Urinary bladder (tissue), 4 donors: ENCODE measurements at places on chromosomes 1 and 21.

DNA sequence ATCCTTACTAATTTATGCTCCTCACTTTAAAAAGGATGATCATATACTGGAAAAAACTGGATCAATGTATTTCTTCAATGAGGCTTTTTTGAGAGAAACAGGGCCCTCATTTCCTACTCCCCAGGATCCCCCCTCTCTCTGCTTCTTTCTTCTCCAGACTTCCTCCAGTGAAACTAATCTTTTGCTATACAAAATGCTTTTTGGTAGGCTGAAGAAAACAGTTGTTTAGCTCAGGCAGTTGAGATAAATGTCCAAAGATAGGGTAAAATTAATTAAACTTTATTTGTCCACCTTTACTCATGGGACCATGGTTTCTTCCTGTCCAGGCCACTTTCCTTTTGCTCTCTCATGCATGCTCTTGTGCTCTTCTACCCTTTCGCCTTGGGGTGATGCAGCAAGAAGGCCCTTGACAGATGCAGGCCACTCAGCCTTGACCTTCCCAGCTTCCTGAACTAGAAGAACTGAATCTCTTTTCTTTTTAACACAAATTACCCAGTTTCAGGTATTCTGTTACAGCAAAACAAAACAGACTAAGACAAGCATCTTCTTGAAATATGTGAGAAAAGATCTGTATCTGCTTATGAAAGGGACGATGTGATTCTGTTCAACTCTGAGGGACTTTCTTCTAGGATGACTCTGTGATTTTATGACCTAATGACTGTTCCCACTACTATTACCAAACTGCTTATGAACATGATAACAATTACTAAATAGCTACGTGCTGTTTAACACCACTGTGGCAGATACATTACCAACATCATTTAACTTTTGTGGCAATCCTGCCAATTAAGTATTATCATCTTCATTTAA lies 63.7 kb downstream of the NVL start:
- no peak for DNase-seq

GRCh38 chr1:200191993-200192392 lies 164.5 kb downstream of the NR5A2 start:
- DNase-seq = no peak

DNA sequence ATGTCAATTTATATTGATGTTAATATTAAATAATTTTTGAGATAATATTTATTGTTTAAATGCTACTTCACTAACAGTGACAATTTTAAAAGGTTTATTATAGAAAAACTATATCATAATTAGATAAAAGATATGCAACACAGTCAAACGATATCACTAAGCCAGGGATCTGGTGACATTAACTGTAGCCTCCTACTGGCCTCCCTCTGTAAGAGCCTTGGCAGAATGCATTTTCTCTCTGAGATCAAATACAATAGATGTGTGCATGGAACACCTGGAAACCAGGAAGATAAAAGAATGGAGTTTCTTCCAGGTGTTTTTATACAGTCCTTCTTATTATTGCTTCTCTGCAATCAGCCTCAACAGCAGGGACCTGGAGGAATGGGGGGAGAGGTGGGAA lies 1762.1 kb downstream of the BRINP3 start:
- DNase-seq = no peak

- no peak for DNase-seq
Measured at GRCh38 chr21:24938573-24938972, 668.7 kb downstream of the MRPL39 start.

DNA sequence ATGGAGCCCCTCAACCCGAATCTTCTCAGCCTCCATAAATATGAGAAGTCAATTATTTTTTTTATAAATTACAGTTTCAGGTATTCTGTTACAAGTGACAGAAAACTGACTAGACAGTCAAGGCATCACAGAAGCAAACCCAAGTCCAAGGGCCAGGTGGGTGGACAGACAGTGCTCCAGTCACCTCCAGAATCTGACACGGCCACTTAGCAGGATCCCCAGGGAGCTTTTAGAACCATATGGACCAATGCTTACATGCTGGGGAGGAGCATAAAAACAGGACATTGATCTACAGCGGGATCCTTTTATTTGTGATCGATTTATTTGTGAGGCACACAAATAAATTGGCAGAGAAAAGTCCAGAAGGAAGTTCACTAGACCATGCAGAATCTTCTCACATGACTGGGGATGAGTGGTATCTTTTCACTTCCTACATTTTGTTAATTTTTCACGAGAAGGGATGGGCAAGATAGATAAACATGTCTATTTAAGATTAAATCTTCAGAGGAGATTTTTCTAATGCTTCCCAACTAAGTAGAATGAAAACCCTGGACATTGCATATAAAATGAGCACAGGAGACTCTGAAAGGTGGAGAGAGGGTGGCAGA lies 15.0 kb downstream of the ZNF496 start:
- no peak for DNase-seq

DNA sequence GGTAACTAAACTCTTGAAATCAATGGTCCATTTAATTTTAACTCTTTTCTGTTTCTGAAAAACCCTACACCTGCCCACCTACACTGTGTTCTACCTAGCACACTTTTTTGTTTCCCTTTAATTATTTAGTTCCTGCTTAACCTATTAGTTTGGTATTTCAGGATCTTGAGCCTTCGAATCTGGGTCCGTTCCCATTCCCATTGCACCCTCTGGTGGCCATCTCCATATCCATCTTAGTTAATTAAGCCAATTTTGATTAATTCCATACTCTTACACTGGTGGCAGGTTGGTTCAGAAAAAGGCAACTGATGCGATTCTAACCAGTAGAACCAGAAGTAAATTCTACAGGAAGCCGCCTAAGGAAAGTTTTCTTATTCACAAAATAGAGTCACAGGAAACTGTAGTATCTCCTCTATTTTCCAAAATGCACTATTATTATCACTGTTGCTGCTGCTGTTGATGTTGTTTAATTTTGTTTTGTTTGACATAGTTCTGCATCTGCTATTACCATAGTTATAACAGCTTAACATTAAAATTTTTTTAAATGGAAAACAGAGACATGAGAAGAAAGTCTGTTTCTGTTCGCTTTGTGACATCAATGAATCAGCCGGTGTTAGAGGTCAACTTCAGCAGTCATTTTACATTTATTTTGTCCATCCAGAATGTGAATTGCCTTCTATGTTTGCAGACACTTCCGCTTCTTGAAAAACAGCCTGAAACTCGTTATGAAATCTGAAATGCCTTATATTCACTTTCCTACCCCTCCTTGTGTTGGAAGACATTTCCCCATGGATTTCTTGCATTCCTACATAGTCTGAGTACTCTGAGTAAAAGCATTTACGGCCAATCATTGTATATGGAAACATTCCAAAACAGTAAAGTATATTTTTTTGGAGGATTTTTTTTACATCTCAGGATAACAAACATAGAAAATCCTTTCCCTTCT lies 115.5 kb upstream of the NCAM2 start:
- DNase-seq = no peak

DNA sequence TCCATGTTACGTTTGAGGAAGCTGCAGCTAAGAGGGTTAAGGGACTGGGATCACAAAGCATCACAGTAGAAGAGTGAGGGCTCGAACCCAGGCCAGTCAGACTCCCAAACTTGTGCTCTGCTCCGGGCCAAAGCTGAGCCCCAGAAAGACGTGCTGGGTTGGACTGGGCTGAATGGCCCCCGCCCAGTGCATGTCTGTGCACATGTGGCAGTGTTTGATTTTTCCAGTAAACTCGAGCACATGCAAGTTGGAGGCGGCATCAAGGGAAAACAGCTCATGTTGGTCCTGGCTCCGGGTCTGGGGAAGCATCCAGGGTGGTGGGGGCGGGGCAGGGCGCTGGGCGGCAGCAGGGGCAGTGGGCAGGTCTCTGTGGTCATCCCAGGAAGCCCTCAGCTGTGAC lies 39.8 kb upstream of the WNT4 start:
- no peak for DNase-seq

DNA sequence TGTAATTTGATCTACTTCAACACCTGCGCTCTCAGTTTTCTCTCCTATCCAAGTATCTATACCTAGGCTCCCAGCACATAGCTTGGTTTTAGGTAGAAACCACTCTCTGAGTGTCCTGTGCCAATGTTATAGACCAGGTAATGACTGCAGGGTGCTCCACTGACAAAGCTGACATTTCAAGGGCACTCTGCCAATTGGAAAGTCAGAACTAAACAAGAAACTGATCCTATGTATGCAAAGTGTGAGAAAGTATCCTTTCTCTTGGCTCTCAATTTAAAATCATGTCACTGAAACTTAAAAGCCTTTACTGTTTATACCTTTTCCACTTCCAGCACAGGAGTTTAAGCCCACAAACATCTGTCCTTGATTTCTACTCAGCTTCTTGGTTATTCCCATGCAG lies 45.0 kb upstream of the AIM2 start:
- no peak for DNase-seq

- no peak for DNase-seq
Measured at GRCh38 chr1:26291433-26291832, 11.5 kb downstream of the SH3BGRL3 start.

DNA sequence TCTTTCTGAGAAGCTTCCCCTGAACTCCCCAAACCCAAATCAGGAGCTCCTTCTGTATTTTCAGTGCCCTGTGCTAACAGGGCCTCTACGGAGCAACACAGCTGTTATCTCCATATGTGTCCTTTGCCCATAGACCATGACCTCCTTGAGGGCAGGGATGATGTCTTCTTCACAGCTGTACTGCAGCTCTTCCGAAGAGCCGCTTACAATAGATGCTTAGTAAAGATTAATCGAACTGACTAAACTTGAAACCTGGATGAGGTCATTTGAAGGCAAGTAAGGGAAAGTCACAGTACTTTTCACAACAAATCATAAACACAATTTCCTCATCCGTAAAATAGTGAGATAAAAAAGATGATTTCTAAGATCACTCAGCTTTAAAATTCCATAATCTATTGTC lies 4.4 kb upstream of the KCNN3 start:
- DNase-seq = no peak

DNA sequence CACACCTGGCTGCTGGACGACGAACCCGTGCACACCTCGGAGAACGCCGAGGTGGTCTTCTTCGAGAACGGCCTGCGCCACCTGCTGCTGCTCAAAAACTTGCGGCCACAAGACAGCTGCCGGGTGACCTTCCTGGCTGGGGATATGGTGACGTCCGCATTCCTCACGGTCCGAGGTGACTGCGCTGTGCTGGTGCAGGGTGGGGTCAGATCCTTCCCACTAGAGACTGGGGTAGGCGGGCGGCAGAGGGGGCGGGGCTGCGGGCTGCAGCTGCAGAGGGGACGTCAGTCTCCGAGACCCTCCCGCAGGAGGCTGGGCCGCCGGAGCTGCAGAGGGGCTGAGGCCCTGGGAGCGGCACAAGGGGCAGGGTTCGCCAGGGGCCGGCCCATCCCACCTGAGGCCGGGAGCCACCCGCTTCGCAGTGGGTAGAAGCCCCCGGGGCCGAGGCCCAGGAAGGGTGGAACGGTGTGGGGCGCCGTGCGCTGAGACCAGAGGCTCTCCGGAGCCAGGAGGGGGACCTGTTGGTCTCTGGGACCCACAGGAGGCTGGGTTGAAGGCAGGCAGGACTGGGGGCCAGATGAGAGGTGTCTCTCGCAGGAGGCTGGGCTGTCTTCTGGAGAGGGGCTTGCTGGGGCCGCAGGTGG lies 90.6 kb downstream of the TRIM11 start:
- DNase-seq = no peak

DNA sequence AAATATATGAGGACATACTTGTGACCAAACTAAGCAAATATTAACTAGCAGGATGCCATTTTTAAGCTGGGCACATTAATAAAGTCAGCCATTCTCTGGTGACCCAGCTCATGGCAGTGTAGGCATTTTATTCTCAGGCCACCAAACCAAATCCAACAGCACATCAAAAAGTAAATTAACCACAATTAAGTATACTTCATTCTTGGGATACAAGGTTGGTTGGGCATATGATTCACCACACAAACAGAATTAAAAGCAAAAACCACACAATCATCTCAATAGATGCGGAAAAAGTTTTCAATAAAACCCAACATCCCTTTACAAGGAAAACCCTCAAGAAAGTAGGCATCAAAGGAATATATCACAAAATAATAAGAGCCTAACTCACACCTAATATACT lies 101.3 kb downstream of the FAF1 start:
- DNase-seq = no peak

- DNase-seq = no peak
Measured at GRCh38 chr1:85118751-85119150, 70.5 kb upstream of the MCOLN3 start.

DNA sequence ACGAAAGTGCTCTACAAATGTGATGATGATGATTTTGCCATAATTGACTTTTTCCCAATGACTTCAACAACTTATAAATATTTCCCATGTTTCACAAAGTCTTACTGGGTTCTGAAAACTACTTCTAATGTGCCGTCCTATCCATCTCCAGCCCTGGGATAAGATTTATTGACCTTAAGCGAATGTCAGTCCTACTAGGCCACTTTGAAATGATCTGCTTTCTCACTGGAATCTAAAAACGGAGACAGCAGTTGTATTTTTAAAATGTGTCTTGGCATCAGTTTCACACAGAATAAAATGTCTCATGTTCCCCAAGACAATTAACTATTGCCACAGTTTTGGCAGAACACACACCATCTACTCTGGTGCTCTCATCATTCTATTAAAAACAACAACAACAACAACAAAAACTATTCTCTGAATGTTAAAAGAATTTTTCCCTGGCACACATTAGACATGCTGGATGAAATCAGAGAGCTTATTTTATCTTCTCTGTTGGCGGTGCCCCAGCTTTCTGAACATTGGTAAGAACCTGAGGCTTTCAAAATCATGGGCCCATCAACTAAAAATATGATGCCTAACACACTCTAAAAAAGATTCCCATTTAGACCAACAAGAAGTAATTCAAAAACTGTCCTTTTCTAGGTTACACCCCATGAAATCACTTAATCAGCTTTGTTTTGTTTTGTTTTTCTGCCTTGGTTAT lies 23.1 kb upstream of the DNASE2B start:
- DNase-seq = no peak

- no peak for DNase-seq
Measured at GRCh38 chr21:35617491-35617890, 442.8 kb downstream of the SETD4 start.

DNA sequence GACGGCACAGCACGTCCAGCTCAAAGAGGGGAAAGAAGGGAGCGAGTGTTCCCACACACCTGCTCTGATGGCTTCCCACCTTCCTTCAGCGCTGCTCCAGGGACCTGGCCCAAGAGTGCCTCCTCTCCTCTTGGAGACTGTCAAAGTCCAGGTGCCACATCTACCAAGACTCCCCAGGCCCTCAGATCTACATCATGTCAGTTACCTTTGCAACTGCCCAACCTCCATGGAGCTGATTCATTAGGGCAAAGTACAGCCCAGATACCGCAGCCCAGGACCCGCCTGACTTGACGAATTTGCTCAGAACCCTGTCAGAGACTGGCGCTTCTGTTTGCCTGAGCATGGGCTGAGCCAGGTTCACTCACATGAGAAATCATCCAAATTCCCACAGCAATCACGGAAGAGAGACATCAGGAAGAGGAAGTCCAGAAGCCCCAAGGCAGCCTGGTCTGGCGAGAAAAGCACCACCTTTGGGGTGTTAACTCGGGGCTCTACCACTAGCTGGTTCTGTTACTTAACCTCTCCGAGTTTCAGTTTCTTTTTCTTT lies at the start of gene SEC16B:
Gene SEC16B, minus strand, starts transcription at position 234 of the 547 bp plus-strand sequence. CDS start 2,077 bp downstream, outside the sequence.
- no peak for DNase-seq
